ENCODE measurements at places on chromosomes 11 and 22.

GRCh38 chr11:13388741-13389140 lies 74.3 kb downstream of the BTBD10 start:
- DNase-seq = no peak

GRCh38 chr11:12189543-12190235 lies 79.3 kb downstream of the MICAL2 start:
- no peak for DNase-seq

GRCh38 chr11:109582470-109582869 lies 160.5 kb downstream of the C11orf87 start:
- DNase-seq = no peak

- DNase-seq = peak; percentile 53
Measured at GRCh38 chr11:131938351-131938751, 567.9 kb downstream of the NTM start.

DNA sequence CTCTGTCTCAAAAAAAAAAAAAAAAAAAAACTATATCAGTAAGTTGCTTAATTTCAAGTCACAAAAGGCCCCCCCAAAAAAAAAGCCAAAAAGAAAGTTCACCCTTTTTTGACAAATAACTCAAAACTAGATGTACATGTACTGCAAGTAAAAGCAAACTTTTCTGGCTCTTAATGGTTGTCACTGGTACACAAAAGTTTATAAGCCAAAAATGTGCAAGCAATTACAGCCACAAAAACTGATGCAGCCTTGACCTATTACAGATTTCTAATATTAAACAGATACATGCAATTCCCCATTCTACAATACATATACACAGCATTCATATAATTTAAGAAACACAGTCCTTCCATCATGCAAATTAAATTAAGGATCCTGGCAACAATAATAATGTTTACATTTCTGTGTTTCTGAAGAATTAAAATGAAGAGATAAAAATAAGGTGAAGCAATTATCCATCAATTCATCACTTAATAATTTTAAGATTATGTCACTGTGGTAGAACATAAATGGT lies 18.6 kb downstream of the PICALM start:
- DNase-seq = no peak

GRCh38 chr11:94840209-94840608 lies 72.1 kb downstream of the AMOTL1 start:
- no peak for DNase-seq

DNA sequence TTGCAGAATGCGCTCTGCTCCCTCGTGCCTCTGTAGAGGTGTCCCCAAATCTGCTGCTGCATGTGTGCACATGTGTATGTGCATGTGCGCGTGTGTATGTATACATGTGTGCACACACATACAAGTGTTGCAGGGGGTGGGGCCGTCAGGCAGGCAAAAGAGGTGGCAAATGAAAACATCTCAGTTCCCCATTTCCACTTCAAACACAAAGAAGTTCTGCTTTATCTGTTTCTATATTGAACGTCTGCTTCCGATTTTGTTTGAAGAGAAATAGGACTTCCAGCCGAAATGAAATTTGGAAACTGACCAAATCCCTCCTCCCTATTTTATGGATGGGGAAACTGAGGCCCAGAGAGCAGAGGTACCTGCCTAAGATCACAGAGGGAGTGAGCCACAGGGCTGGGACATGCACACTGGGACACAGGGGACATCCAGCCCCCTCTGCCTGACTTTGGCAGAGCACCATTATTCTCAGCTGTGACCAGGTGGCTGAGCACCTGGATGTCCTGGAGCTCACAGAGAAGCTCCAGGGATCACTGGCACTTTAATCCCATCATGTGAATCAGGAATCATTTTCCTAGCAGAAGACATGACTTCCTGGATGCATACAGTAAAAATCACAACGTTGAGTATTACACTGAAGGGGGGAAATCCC lies 41.2 kb upstream of the ALX4 start:
- DNase-seq = peak; percentile 55

Measured in suppressor macrophage (primary cell).